ENCODE measurements at places on chromosomes 4 and X. TPM values are rescaled to one million over a fixed set of nuclear protein-coding genes. Genes with fewer than 3 reads are reported as not detected.

- no peak for DNase-seq
Measured at GRCh38 chrX:19204636-19205035, 82.4 kb upstream of the ADGRG2 start.

Gene STPG2
- total RNA-seq = 1.5 TPM

DNA sequence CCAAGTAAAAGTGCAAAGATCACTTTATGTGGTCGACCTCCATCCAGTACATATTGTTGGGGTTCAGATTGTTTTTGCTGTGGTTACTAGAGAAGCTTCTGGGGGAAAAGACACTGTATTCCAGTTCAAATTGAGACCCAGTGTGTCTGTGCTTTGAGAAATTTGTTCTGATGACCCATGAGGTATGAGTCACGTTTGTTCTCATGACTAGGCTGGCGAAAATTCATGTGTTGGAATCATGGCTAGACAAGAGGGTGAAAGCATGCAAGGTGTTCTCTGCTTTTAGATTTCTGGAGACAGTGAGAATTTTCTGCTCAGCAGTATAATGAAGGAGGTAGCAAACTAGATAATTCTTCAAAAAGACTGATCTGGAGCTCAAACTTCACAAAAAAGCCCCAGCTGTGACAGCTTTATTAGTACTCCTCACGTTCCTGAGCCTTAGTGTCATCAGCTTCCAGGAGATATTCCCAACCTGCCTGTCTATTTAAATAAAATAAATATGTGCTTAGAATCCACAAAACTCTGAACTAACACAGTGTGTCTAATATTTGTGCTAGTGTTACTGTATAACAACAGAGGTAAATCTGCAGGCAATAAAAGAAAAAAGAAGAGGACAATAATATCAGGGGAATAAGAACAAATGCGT, 24.4 kb upstream of the FAM47B start:
- DNase-seq = no peak

DNA sequence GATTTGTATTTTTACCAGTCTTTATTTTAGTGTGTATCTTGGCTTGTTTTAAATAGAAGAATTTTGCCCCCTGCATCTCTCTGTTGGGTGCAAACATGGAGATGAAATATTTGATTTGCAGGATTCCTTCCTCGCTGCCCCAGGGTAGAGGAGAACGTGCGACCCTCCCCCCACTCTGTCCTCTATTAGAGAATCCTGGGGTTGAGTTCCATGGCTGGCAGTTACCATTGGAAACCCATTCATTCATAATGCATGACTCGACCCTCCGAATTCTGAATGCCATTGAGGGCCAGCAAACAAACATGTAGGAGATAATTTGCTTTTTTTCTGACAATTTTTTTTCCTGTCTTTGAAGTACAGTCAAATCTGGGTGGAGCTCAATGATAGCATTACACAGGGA, 53.7 kb downstream of the TRIM2 start:
- DNase-seq = no peak

Gene FAM149A
- total RNA-seq = 20.1 TPM

DNA sequence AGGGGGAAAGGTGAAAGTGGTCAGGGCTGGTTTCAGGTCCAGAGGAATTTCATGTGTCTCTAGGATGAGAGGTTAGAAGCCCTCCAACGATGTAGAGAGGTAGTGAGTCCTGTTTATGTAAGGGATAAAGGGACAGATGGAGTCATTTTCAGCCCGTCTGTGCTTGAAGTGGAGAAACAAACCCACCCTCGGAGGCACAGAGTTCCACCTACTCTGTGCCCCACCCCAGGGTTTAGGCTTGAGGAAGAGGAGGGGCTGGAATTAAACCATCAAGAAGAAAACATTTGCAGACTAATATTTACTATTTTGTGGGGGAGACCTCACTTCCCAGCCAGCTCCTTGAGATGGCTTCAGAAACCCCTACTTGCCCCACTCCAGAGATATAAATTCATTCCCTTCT, 868 bp upstream of the GNL3L start:
- DNase-seq = no peak

GRCh38 chr4:147247579-147247978, 233.3 kb upstream of the EDNRA start:
- no peak for DNase-seq

DNA sequence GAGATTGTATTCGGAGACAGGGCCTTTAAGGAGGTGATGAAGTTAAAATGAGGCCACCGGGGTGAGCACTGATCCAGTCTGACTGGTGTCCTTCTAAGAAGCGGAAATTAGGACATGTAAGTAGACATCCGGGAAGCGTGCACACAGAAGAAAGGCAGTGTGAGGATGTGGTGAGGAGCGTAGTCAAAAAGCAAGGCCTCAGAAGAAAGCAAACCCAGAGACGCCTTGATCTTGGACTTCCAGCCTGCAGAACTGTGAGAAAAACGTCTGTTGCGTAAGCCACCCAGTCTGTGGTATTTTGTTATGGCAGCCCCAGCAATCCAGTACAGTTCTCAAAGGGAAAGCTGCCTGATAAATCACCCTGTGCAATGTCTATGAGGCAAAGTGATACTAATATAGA, 153.5 kb downstream of the KCNIP4 start:
- no peak for DNase-seq

All from tibial nerve (tissue), 4 donors.